ENCODE measurements at places on chromosomes 16 and 17. TPM values are rescaled to one million over a fixed set of nuclear protein-coding genes. Genes with fewer than 3 reads are reported as not detected.

DNA sequence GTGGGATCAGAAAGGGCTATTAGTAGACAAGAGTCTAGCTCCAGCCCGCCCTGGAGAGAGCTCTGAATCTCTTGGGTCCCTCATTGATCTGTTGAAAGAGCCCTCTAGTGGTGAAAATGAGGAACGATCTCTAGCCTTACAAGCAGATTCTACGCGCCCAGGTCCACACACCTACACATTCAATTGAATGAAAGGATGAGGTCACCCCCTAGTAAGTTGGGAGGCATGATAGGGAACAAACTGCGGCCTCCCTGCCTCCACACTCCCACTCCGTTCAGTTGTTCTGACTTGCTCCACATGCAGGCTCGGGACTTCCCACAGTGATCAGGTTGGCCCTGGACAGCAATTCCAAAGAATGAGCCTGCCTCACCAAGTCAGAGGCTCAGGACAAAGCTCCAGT is 2.9 kb upstream of the CACNG3 start:
- DNase-seq: no peak

The C17orf50 gene
- polyA plus RNA-seq: not detected

DNA sequence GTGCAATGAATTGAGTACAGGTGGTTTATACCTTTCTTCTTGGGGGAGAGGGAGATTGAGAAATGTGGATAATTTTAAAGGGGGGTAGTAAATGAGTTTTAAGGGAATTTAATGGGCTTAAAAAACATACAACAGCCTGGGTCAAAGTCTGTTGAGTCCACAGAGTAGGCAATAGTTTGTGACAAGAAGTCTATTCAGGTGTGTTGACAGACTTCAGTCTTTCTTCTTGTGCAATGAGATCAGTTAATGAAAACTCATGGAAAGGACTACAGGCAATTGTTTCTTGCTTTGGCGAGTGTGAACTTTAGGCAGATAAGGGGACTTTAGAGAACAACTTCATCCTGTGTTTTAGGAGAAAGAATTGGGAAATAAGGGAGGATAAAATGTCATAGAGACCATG is 507.8 kb upstream of the CA10 start:
- DNase-seq: no peak

The TAT gene
- not detected for polyA plus RNA-seq

The CCL16 gene
- polyA plus RNA-seq: not detected

GRCh38 chr16:85659805-85660511 is 28.8 kb downstream of the GINS2 start:
- DNase-seq: no peak

The PNMT gene
- polyA plus RNA-seq: not detected

The KRT25 gene
- not detected for polyA plus RNA-seq

- DNase-seq: no peak
These were observed 1.2 kb upstream of the BLTP2 start for GRCh38 chr17:28646039-28646754.

The SDR42E2 gene
- not detected for polyA plus RNA-seq

DNA sequence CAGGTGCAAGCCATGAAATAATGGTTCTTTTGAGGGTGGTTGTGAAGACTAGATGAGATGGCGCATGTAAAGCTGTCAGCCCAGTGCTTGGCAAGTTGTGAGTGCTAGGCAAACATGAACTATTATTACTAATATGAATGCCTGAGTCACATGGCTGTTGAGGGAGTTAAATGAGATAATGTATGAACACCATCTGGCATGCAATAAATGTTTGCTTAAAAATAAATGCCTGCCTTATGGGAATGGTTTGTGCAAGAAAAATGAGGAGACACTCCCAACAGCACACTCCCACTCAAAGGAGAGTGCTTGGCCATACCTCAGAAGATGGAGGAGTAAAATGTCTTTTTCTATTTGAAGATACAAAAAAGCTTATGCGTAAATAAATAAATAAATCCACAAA is 3.6 kb downstream of the MAPK3 start:
- DNase-seq: no peak

- DNase-seq: peak; percentile 4
These were observed 96.8 kb upstream of the ELAC2 start for GRCh38 chr17:13114601-13115031.

GRCh38 chr16:85213926-85214675 is 101.8 kb upstream of the CIBAR2 start:
- DNase-seq: no peak

DNA sequence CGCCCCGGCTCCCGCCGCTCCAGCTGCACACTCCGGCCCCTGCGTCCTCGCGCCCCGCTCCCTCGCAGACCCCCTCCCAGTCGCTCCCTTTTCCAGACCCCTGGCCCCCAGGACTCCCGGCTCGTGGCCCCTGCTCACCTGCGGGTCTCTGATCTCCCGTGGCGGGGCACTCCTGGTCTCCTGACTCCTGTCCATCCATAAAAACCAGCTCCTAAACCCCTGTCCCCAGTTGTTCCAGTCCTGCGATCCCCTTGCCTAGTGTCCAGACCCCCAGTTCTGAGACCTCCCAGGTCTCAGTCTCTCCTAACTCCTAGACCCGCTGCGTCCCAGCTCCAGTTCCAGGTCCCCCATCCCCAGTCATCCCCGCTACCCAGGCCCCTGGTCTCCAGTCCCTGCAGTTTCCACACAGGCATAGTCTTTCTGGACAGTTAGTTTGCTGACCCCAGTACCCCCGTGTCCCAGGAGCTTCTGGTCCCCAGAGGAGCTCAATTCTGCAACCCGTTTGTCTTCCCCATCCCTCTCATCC is 379 bp downstream of the SNX29 start:
- DNase-seq: no peak

- DNase-seq: no peak
These were observed 11.0 kb downstream of the GRIN2A start for GRCh38 chr16:10171221-10171620.

The IGSF6 gene
- not detected for polyA plus RNA-seq

DNA sequence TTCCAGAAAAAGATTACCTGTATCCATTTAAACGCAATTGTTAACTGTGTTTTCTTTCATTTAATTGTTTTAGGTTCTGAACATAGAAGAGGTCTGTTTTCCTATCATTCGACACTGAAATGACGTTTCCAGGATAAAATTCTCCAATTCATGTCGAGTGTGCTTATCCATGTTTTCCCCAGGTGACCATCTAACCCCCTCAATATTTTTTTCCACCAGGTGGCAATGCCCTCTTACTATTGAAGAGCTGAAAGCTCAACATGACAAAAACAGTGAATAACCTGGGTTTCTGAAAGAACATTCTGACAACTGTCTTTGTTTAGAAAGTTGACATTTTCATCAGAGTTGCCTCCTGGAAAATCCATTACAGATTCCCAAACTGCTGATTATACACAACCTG is 948.7 kb downstream of the KCNJ2 start:
- no peak for DNase-seq

GRCh38 chr17:17356931-17357270 is 53.7 kb downstream of the NT5M start:
- DNase-seq: no peak

The SMPD3 gene
- 0.07 TPM for polyA plus RNA-seq

- DNase-seq: no peak
These were observed 369.1 kb downstream of the CPPED1 start for GRCh38 chr16:12434567-12434966.

- DNase-seq: no peak
These were observed 86.4 kb upstream of the LGALS9 start for GRCh38 chr17:27544350-27545131.

DNA sequence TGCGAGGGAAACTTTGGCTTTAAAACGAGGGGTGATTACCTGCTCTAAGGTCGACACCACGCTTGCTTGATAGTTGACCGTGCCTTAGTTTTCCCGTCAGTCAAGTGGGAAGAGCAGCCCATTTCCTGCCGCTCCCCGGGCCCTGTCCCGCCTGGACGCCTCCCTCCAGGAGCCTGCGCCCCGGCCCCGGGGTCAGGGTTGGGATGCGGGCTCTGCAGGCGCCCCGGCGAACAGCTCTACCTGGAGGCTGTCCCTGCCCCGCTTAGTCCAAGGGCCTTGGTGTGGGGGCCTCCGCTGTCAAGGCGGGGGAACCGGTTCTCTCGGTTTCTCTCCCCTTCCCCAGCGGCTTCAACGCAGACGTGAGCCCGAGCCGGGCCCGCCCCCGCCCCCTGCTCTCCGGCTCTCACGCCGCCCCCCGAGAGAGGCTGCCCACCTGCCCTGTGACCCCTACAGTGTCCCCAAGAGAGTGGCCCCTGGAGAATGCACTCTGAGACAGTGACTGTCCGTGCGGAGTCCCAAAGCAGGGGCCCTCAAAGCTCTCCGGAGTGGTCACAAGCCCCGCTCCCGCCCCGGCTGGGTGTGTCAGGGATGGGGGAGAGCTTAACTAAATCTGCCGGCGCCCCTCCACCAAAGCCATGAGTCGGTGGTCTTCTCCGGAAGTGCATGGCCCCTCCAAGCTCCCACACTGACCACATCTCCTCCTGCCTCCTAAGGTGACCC is 117.4 kb upstream of the SMURF2 start:
- DNase-seq: no peak

The MMP28 gene
- polyA plus RNA-seq: 0.15 TPM

DNA sequence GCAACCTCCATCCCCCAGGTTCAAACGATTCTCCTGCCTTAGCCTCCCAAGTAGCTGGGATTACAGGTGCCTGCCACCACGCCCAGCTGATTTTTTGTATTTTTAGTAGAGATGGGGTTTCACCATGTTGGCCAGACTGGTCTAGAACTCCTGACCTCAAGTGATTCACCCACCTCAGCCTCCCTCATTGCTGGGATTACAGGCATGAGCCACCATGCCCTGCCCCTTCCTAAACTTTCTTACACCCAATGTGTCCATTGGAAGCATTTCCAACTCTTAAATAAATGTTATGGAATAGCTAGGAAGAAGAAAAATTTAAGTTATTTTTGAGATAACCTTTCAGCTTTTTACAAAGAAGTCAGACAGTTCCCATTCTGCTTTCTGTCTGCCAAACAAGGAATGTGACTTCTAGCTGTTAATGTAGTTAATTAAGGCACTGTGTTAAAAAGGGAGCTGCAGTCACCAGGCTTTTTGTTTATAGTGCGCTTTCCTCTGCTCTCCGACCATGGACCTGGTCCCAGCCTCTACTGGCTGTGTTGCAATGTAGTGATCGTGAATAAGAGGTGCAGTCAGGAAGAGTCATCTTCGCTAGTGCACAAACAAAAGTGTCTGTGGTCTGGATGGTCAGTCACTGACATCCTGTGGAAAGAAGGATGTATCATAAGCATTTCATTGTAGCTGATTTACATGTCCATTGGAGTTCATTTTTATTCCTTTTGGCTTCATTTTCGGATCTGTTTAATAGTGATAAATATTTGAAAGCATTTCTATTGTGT is 39.7 kb downstream of the USP10 start:
- peak; percentile 78 for DNase-seq
